ENCODE measurements at places on chromosomes 11 and 22. TPM values are rescaled to one million over a fixed set of nuclear protein-coding genes. Genes with fewer than 3 reads are reported as not detected.

DNA sequence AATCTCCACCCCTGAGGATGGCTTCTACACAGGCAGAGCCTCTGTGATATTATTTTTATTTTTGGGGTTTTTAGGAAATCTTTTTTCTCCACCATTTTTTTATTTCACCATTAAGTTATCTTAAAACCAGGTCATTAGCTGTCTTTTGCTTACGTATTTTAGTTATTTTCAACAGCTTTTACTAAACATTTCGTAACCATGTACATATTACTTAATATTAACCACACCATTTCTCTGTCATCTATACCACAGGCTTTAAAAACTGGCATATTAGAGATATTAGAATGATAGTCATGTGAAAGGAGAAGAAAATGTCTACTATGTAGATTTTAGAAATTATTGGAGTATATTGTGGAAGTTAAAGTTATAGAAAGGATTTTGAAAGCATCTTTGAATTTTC is 37.4 kb downstream of the YAP1 start:
- no peaks in the 10 kb centered on the region for H3K27me3 ChIP-seq
- H3K27ac ChIP-seq: no peak overlapping the region
- no peak overlapping the region for H3K4me3 ChIP-seq
- no peak for DNase-seq

DNA sequence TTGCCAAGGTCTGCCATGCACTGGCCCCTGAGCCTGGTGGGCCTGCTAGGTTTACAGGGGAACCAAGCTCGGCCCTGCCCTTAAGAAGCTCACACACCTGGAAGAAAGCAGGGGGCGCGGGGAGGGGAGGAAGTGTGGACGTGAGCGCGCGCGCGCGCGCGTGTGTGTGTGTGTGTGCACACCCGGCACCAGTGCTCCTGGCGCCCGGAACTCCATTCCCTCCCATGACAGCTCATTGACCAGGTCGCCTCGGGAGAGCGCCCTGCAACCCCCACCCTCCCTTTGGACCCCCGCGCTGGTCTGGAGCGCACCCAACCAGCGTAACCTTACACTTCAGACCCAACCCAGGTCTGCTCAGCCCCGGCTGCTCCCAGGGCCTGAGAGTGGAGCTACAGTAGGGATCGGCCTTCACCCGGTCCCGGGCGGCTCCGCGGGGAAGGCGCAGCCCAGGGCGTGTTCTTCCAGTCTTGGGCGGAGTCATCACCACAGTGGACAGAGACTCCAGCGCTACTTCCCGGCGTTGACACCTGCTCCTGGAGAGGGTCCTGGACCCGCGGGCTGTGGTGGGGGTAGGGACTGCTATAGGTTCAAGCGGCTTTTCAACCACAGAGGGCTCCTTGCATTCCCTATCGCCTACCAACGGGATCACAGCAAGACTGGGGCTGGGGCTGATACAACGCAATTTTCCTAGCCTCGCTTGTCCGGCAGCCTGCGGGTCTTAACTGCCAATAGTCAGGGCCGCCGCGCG is 1.5 kb downstream of the GALNT18 start:
- peak overlapping the region; percentile 78 for H3K27ac ChIP-seq
- H3K4me1 ChIP-seq: peaks cover 15% of the 10 kb centered on the region
- H3K36me3 ChIP-seq: no peaks in the 10 kb centered on the region
- H3K4me3 ChIP-seq: peak overlapping the region; percentile 64
- H3K27me3 ChIP-seq: peaks cover 4% of the 10 kb centered on the region
- no peak for DNase-seq

DNA sequence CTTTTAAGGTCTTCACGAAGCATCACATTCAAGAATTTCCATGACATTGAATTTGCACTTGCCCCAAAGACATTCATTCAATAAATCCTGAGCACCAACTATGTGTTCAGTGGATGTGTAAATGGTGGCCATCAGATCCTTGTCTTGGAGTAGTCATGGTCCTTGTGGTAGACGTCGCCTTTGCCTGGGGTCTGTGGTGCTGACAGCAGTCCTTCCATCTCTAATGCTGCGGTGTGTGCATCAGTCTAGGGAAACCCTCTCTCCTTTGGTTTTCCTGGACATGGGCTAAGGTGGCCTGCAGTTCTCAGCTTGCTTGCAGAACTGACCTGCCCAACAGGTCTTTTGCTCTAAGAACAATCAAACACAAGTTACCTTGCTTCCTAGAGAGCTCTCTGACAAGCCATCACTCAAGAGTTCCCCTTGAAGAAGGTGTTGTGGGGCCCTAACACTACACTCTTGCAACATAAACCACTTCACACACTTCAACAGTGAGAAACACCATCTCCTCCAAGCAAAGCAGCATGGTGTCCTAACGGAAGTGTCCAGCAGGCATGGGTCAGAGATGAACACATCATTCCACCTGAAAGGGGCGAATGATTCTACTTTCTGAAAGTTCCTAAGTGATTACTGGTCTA is 72.1 kb downstream of the BUD13 start:
- no peak overlapping the region for H3K27ac ChIP-seq
- H3K36me3 ChIP-seq: no peaks in the 10 kb centered on the region
- DNase-seq: no peak

DNA sequence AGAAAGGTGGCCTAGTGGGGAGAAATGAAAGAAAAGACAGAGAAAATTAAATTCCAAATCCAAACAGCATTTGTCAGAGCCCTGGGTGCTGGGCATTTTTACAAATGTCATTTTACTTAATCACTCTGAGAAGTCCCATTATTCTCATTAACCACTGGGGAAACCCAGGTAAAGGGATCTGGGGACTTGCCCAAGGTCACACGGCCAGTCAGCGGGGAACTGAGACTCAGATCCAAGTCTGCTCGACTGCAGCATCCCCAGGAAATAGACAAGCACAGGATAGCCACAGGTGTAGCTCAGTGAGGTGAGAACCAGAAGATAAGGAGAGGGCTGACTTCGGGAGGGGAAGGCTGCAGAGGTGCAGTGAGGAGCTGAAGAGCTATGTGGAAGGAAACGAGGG is 7.9 kb downstream of the NRXN2 start:
- no peak for DNase-seq
- peaks cover 70% of the 10 kb centered on the region for H3K27me3 ChIP-seq
- H3K4me1 ChIP-seq: peaks cover 29% of the 10 kb centered on the region
- no peaks in the 10 kb centered on the region for H3K36me3 ChIP-seq

DNA sequence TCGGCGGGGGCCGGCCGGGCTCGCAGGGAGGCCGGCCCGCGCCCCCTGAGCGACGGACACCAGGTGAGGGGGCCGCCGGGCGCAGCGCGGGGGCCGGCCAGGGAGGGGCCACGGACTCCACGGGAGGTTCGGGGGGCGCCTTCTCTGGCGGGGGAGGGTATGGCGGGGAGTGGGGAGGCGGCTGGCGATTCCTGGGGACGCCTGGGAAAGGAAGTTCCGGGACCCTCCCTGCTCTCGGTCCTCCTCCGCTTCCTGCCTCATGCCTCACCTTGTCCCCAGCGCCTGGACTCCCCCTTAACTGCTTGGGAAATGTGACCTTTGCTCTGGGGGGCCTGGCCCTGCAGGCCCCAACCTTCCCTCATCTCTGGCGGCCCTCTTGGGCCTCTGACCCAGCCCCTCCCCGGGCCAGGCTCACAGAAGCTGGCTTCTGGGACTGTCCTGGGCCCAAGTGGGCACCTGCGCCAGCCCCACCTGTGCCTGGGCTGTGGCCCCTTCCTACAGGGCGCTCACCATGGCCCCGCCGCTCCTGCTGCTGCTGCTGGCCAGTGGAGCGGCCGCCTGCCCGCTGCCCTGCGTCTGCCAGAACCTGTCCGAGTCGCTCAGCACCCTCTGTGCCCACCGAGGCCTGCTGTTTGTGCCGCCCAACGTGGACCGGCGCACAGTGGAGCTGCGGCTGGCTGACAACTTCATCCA is 516 bp downstream of the LRFN4 start:
- H3K4me1 ChIP-seq: peaks cover 17% of the 10 kb centered on the region
- no peaks in the 10 kb centered on the region for H3K27me3 ChIP-seq
- no peak for DNase-seq
- peak overlapping the region; percentile 75 for H3K4me3 ChIP-seq
- no peak overlapping the region for H3K27ac ChIP-seq

DNA sequence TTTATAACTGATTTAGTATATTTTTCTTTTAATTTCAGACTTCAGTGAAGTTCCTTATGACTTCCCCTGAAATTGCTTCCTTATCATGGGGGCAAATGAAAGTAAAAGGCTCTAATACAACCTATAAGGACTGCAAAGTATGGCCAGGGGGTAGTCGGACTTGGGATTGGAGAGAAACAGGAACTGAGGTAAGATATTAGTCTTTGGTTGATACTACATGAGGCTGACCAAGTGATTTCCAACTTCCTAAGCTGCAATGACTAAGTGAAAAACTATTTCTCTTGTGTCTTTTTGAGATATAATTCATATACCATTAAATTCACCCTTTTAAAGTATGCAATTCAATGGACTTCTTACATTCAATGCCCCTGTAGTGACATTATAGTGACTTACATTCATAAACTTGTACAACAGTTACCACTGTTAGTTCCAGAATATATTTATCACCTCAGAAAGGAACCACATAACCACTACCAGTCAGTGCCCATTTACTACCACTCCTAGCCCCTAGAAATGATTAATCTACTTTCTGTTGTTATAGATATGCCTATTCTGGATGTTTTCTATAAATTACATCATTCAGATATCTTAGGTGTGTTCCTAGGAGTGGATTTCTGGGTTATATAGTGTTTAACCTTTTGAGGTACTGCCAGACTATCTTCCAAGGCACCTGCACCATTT is 21.6 kb downstream of the AAMDC start:
- no peaks in the 10 kb centered on the region for H3K4me1 ChIP-seq
- no peak overlapping the region for H3K4me3 ChIP-seq
- no peak for DNase-seq
- no peak overlapping the region for H3K27ac ChIP-seq
- peaks cover 44% of the 10 kb centered on the region for H3K36me3 ChIP-seq

- peaks cover 7% of the 10 kb centered on the region for H3K4me1 ChIP-seq
- H3K27ac ChIP-seq: no peak overlapping the region
- no peaks in the 10 kb centered on the region for H3K36me3 ChIP-seq
- no peak for DNase-seq
Observed at GRCh38 chr11:45881708-45882368, 3.6 kb upstream of the MAPK8IP1 start.

DNA sequence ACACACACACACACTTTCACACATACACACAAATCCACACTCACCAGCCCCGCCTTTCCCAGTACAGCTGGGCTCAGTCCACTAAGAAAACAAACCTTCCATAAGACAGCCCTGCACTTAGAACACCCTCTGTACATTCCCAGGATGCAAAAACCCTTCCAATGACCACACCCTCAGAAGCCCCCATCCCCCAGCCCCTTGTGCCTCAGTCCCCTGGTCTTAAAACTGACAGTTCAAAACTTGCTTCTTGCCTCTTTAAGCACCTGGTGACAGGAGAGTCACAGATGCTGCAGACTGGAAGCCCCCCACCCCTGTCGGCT is 23.0 kb downstream of the APLNR start:
- no peak overlapping the region for H3K4me3 ChIP-seq
- H3K4me1 ChIP-seq: peaks cover 8% of the 10 kb centered on the region
- H3K36me3 ChIP-seq: no peaks in the 10 kb centered on the region
- no peaks in the 10 kb centered on the region for H3K27me3 ChIP-seq
- no peak overlapping the region for H3K27ac ChIP-seq

GRCh38 chr11:1107316-1108245 is 32.9 kb downstream of the MUC2 start:
- H3K27ac ChIP-seq: no peak overlapping the region
- DNase-seq: no peak
- H3K27me3 ChIP-seq: no peaks in the 10 kb centered on the region
- no peaks in the 10 kb centered on the region for H3K36me3 ChIP-seq
- no peaks in the 10 kb centered on the region for H3K4me1 ChIP-seq

DNA sequence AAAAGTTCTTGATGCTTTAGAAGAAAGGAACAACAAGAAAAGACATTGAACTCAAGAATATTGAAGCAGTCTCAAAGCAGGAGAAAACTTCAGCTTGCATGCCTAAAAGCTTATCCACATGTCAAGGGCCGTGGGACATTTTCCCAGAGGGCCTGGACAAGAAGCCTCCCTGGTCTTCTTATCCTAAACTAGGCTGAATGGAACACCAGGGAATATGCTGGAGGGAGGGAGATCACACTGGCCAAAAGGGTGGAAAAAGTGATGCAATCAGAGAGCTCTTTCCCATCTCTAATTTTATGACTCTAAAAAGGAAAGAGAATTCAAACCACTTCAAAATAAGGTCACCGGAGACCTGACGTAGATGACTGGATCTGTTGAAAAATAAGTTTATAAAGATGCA is 107.2 kb downstream of the MPPED2 start:
- no peaks in the 10 kb centered on the region for H3K36me3 ChIP-seq
- DNase-seq: no peak
- no peaks in the 10 kb centered on the region for H3K27me3 ChIP-seq
- no peak overlapping the region for H3K4me3 ChIP-seq

- H3K27ac ChIP-seq: no peak overlapping the region
- no peaks in the 10 kb centered on the region for H3K36me3 ChIP-seq
- no peaks in the 10 kb centered on the region for H3K27me3 ChIP-seq
- no peak overlapping the region for H3K4me3 ChIP-seq
- peaks cover 7% of the 10 kb centered on the region for H3K4me1 ChIP-seq
Observed at GRCh38 chr11:122717264-122717867, 61.8 kb downstream of the UBASH3B start.

- peak overlapping the region; percentile 87 for H3K4me3 ChIP-seq
- H3K27me3 ChIP-seq: no peaks in the 10 kb centered on the region
- peaks cover 57% of the 10 kb centered on the region for H3K4me1 ChIP-seq
- H3K27ac ChIP-seq: peak overlapping the region; percentile 94
- H3K36me3 ChIP-seq: no peaks in the 10 kb centered on the region
Observed at GRCh38 chr22:41833369-41834004, 582 bp downstream of the SREBF2 start.

GRCh38 chr11:70087446-70088167 is 9.5 kb downstream of the ANO1 start:
- H3K4me1 ChIP-seq: no peaks in the 10 kb centered on the region
- no peak overlapping the region for H3K4me3 ChIP-seq
- DNase-seq: no peak
- no peaks in the 10 kb centered on the region for H3K27me3 ChIP-seq
- H3K27ac ChIP-seq: no peak overlapping the region

GRCh38 chr11:92416971-92417725 is 192.5 kb downstream of the FAT3 start:
- no peak for DNase-seq
- no peak overlapping the region for H3K27ac ChIP-seq
- H3K4me1 ChIP-seq: no peaks in the 10 kb centered on the region
- no peak overlapping the region for H3K4me3 ChIP-seq
- H3K36me3 ChIP-seq: no peaks in the 10 kb centered on the region

Gene MFRP
- total RNA-seq: not detected

Gene SYCE3
- total RNA-seq: not detected

Gene POU2AF3
- total RNA-seq: 2.8 TPM

Gene BCO2
- 3.9 TPM for total RNA-seq

Gene UBQLN3
- 0.37 TPM for total RNA-seq
